ENCODE measurements at places on chromosomes 12 and 14. TPM values are rescaled to one million over a fixed set of nuclear protein-coding genes. Genes with fewer than 3 reads are reported as not detected.

GRCh38 chr12:46523446-46523845 lies 150.9 kb upstream of the SLC38A2 start:
- no peaks in the 10 kb centered on the region for H3K36me3 ChIP-seq
- peak overlapping the region; percentile 29 for H3K27ac ChIP-seq
- DNase-seq = no peak
- H3K27me3 ChIP-seq = no peaks in the 10 kb centered on the region
- no peak overlapping the region for H3K4me3 ChIP-seq
- H3K4me1 ChIP-seq = peaks cover 6% of the 10 kb centered on the region

- no peaks in the 10 kb centered on the region for H3K27me3 ChIP-seq
- peak overlapping the region; percentile 76 for H3K27ac ChIP-seq
- H3K36me3 ChIP-seq = no peaks in the 10 kb centered on the region
- no peaks in the 10 kb centered on the region for H3K4me1 ChIP-seq
- DNase-seq = peak; percentile 85
Measured at GRCh38 chr12:26195641-26196420, 458 bp downstream of the SSPN start.

- H3K4me1 ChIP-seq = no peaks in the 10 kb centered on the region
- H3K27ac ChIP-seq = no peak overlapping the region
- no peak for DNase-seq
- H3K4me3 ChIP-seq = no peak overlapping the region
Measured at GRCh38 chr12:131391399-131391798, 319.5 kb upstream of the SFSWAP start.

DNA sequence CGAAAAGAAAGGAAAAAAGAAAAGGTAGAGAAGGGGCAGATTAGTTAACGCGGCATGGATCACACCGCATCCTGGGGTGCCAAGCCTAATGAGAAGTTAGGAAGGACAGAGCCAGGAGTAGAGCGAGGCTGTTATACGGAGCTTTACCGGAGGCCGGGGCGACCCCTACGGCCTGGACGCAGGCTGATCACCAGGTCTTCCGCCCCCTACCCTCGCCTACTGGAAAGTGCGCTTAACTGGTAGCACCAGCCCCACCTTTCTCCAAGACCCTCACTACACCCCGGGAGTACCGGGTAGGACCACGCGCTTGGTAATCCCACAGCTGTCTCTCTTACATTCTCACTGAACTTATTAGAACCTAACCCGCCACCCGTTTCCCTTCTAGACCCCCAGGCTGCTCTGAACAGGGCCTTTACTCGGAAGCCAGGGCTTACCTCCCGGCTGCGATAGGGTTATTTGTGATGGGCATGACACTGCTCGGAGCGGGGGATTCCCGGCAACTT lies 33.8 kb downstream of the WBP11 start:
- peaks cover 3% of the 10 kb centered on the region for H3K36me3 ChIP-seq
- H3K27me3 ChIP-seq = no peaks in the 10 kb centered on the region
- H3K27ac ChIP-seq = peak overlapping the region; percentile 99
- peaks cover 9% of the 10 kb centered on the region for H3K4me1 ChIP-seq

DNA sequence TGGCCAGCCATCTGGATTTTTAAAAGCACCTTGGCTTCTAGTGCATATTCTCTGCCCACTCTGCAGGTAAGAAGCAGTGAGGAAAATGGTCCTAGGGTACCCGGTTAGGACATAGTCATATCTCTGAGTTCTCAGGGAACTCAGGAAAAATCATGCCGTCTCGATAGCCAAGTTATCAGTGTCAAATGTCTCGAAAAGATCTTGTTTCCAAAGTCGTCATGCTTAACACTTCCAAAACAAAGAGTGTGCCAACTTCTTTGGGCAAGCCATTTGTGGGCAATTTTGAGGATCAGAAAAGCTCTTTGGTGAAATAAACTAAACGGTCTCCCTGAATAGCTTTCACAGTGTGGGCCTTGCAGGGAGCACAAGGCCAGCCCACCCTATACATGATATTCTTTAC lies 39.2 kb downstream of the RASSF3 start:
- peaks cover 18% of the 10 kb centered on the region for H3K4me1 ChIP-seq
- no peak overlapping the region for H3K4me3 ChIP-seq
- H3K27ac ChIP-seq = no peak overlapping the region
- H3K36me3 ChIP-seq = no peaks in the 10 kb centered on the region

DNA sequence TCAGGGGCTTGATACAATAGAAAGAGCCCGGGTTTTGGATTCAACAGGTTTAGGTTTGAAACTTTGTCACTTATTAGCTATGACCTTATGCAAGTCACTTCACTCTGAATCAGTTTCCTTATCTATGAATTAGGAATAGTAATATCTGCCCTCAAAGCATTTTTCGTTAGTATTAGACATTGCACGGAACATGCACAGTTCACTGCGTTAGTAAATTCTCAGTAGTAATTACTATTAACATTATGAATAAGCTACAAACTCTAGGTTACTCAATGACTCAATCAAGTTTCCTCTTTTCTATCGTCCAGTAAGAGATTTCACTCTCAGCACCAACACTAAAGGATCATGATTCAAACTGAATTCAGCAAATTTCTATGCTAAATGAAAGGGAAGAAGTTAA lies 150.3 kb downstream of the CEP83 start:
- no peaks in the 10 kb centered on the region for H3K27me3 ChIP-seq
- peaks cover 15% of the 10 kb centered on the region for H3K4me1 ChIP-seq
- no peaks in the 10 kb centered on the region for H3K36me3 ChIP-seq

DNA sequence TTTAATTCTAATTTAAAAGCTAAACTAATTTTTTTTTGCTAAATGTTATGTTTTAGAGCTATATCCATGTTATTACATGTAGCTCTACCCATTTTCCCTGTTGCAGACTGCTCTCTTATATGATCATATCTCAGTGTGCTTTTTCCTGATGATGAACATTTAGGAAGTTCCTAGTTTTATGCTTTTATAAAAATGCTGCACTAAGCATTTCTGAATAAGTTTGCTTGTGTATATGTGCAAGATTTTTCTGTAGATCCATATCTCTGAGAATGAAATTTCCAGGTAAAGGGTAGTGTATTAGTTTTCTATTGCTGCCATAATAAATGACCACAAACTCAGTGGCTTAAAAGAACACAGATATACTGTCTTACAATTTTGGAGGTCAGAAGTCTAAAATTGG lies 374.4 kb upstream of the E2F7 start:
- no peak for DNase-seq
- no peak overlapping the region for H3K4me3 ChIP-seq
- no peaks in the 10 kb centered on the region for H3K27me3 ChIP-seq
- H3K27ac ChIP-seq = no peak overlapping the region

DNA sequence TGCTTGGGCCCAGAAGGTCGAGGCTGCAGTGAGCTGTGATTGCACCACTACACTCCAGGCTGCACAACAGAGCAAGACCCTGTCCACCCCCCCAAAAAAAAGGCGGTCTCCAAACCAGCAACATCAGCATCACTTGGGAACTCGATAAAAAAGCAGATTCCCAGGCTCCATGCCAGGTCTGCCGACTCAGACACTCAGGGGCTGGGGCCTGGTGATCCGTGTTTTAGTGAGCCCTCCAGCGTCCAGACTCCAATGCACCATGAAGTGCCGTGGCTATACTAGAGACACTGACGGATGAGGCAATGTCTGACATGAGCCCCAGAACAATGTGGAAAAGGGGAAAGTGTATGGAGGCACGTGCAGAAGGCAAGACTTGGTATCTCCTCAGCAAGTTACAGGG lies 28.8 kb downstream of the SCARB1 start:
- no peaks in the 10 kb centered on the region for H3K27me3 ChIP-seq
- H3K4me1 ChIP-seq = peaks cover 13% of the 10 kb centered on the region
- no peak overlapping the region for H3K27ac ChIP-seq
- no peaks in the 10 kb centered on the region for H3K36me3 ChIP-seq
- no peak overlapping the region for H3K4me3 ChIP-seq
- no peak for DNase-seq

GRCh38 chr14:92794547-92794941 lies 439 bp downstream of the GOLGA5 start:
- DNase-seq = peak; percentile 25
- H3K36me3 ChIP-seq = peaks cover 21% of the 10 kb centered on the region
- H3K4me3 ChIP-seq = peak overlapping the region; percentile 71

GRCh38 chr12:509500-509899 lies 49.8 kb downstream of the B4GALNT3 start:
- DNase-seq = no peak
- peaks cover 13% of the 10 kb centered on the region for H3K4me1 ChIP-seq
- H3K4me3 ChIP-seq = no peak overlapping the region

DNA sequence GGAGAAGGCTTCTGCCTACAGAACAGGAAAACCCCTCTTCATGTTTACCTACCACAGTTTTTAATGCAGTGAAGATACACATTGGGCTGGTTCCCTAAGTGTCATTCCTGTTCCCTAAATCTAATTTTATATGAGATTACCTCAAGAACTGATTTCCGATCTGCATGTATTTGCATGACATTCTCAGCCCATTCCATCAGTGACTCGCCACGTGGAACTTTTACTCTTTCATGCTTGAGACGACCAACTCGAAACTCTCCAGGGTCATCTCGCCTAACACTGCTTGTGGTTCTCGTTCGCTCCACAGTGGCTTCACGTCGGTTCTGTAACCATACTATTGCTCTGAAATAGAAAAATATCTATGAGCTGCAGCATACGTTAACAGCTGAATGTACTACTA lies 83.1 kb upstream of the STRN3 start:
- peaks cover 97% of the 10 kb centered on the region for H3K36me3 ChIP-seq
- no peak for DNase-seq
- H3K27ac ChIP-seq = no peak overlapping the region
- no peaks in the 10 kb centered on the region for H3K27me3 ChIP-seq
- H3K4me3 ChIP-seq = no peak overlapping the region
- H3K4me1 ChIP-seq = no peaks in the 10 kb centered on the region

- no peak overlapping the region for H3K27ac ChIP-seq
- H3K4me1 ChIP-seq = no peaks in the 10 kb centered on the region
- no peaks in the 10 kb centered on the region for H3K27me3 ChIP-seq
- no peaks in the 10 kb centered on the region for H3K36me3 ChIP-seq
Measured at GRCh38 chr14:67833403-67833802, 13.8 kb downstream of the RAD51B start.

DNA sequence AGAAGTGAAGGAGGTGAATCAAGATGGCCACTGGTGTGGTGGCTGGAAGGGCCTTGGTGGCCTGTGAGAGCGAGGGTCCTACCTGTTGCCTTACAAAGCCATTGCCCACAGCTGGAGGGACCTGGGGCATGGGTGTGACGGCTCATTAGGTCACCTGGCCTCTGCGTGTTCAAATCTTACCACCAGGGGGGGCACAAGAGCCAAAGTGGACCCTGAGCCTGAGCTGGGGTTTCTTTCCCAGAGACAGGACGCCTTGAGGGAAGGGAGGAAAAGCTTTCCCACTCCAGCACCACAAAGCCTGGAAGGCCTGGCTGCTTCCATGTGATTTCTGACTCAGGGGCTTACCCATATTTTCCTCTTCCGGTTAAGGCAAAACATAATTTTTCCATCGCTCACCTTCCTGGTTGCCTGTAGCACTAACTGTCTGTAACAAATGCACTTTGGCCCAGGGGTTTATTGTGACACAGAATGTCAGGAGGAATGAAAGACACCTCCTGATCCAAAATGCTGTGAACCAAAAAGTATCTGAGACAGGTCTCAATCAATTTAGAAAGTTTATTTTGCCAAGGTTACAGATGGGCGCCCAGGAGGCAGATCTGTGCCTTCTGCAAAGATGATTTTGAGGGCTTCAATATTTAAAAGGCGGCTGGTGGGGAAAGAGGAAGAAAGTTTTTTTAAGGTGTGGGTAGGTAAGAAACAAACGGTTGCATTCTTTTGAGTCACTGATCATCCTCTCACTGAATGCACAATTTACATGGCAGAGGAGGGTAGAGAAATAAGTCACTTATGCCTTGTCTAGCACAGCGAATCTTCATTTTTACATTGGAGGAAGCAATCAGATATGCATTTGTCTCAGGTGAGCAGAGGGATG lies 4.3 kb upstream of the CD9 start:
- peak overlapping the region; percentile 28 for H3K27ac ChIP-seq
- peak; percentile 90 for DNase-seq
- H3K4me3 ChIP-seq = no peak overlapping the region
- peaks cover 3% of the 10 kb centered on the region for H3K27me3 ChIP-seq
- H3K36me3 ChIP-seq = no peaks in the 10 kb centered on the region

DNA sequence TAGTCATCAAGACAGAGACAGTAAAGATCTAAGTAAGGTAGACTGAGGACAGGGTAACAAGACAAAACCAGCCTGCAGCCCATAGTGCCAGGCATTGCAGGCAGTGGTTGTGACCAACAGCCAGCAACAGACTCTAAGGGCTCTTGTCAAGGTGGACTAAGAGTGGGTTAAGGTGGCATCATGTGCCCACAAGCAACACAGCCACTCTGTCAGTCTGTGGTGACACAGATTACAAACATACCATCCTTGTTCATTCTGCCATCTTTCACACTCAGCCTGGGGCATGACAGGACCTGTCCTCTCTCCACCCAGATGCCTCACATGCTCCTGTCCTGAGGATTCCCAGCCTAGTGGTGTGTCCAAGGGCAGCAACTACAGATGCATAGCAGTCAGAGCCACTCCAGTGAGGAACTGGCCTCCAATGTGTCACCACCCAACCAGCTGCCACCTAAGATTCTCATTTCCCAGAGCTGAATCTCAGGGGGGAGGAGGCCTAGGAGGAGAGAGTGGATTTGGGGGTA lies 28.3 kb downstream of the VDR start:
- DNase-seq = no peak
- H3K36me3 ChIP-seq = peaks cover 18% of the 10 kb centered on the region
- H3K4me3 ChIP-seq = no peak overlapping the region
- H3K27me3 ChIP-seq = no peaks in the 10 kb centered on the region
- H3K4me1 ChIP-seq = no peaks in the 10 kb centered on the region

DNA sequence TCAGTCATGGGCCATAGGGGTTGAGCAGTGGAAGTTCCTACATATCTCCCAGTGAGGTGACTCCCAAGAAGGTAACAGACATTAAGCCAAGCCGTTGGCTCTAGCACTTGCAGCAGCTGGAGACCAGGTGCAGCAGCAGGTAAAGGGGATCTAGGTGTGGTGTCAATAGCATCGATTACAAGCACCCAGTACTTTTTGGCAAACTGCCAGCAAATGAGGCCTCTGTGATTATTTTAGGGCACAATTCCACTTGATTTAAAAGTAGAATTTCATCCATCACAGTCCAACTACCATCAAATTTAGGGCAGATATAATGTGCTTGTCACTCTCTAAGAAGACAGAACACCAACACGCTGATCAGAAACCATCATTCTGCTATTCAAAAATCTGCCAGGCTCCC lies 224.1 kb upstream of the EGLN3 start:
- H3K27ac ChIP-seq = no peak overlapping the region
- H3K4me1 ChIP-seq = no peaks in the 10 kb centered on the region
- no peaks in the 10 kb centered on the region for H3K27me3 ChIP-seq
- H3K4me3 ChIP-seq = no peak overlapping the region

DNA sequence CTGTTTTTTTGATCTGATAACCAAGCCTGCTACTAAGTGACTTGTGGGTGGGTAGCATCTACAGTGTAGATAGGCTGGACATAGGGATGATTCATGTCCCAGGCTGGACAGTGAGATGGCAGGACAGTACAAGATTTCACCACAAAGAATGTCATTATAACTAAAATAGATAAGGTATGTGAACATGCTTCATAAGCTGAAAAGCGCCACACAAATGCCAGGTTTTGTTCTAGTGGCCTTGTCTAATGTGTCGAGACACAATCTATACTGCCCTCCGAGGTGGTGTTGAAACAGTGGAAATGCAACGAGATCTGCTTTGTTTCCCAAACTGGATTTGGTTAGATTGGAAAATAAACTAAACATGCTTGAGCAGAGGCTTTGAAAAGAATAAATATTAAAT lies 4.4 kb downstream of the LGALS3 start:
- no peak overlapping the region for H3K4me3 ChIP-seq
- no peaks in the 10 kb centered on the region for H3K27me3 ChIP-seq
- DNase-seq = no peak

Gene ADSS1
- 6.2 TPM for total RNA-seq

Gene OAS1
- total RNA-seq = 70.6 TPM

Gene GLI1
- 2.1 TPM for total RNA-seq

Gene PLEK2
- total RNA-seq = 3.8 TPM

Gene LPAR5
- 2.8 TPM for total RNA-seq

Gene PPM1H
- 4.2 TPM for total RNA-seq

Gene ARG2
- total RNA-seq = not detected

Gene METTL1
- 16.3 TPM for total RNA-seq

Gene TCL1A
- 0.20 TPM for total RNA-seq

Gene IL22
- total RNA-seq = not detected
